ENCODE measurements at places on chromosomes 2 and 18.
A peak's percentile ranks its signal among the peaks of the same experiment; 100 is the strongest.

GRCh38 chr2:85887566-85888019 lies 1.2 kb downstream of the ST3GAL5 start:
- DNase-seq, result peak; percentile 29

- no peak for DNase-seq
Observed at GRCh38 chr2:98463551-98463971, 18.9 kb downstream of the INPP4A start.

DNA sequence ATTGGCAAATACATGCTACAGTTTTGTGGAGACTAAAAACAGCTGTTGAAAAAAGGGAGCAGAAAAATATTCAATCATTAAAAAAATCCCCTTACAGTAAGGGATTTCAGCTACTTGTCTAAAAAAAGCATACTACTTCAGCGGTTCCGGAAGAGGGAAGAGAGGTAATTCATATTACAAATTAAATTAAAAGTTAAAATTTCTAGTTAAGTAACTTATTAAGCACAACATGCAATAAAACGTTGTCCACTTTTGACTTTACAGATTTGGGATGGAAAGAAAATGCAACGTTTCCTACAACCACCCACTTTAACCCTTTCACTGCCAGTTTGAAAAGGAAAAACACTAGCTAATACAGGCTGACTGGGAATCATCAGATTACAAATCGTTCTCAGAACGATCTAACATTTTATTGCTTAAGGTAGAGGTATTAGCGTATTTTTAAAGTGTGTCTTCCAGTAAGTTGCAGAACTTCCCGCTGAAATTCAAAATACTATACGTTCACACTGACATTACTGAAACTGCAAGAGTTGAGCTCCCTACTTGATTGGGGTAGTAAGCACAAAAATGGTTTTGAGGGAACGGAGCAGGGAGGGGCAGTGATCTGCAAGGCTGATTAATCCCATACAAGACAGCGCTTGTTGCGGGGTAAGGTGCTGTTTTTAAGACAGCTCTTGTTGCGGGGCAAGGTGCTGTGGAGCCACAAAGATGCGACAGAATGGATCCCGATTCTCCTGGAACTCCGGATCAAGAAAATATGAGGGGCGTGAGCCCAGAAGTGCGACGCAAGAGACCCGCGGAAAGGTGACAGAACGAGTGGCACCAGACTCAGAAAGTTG lies 743 bp downstream of the HADHA start:
- DNase-seq, result no peak

DNA sequence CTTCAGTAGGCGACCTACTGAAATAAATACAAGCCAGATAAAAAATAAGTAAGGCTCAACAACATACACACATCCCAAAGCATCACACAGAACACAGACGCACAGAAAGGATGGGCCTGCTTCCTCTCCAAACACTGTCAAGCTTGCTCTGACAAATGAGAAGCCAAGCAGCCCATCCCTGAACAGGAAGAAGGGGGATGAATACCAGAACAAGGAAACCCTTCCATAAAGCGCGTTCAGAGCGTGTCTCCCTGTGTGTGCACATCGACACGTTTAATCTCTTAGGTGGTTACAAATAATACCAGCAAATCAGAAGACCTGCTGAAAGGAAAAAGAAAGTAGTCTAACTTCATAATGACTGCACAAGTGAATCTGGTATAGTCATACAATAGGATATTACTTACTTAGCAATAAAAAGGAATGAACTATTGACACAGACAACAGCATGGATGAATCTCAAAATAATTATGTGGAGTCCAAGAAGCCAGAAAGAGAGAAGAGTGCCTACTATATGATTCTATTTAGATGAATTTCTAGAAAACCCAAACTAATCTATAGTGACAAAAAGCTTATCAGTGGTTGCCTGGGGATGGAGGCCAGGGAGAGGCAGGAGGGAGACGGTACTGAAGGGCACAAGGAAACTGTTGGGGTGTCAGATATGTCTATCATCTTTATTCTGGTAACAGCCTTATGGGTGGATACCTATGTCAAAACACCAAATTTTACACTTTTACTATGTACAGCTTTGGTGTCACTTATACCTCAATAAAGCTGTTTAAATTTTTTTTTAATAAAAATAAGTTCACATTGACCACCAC lies 26.8 kb downstream of the MBOAT2 start:
- no peak for DNase-seq

DNA sequence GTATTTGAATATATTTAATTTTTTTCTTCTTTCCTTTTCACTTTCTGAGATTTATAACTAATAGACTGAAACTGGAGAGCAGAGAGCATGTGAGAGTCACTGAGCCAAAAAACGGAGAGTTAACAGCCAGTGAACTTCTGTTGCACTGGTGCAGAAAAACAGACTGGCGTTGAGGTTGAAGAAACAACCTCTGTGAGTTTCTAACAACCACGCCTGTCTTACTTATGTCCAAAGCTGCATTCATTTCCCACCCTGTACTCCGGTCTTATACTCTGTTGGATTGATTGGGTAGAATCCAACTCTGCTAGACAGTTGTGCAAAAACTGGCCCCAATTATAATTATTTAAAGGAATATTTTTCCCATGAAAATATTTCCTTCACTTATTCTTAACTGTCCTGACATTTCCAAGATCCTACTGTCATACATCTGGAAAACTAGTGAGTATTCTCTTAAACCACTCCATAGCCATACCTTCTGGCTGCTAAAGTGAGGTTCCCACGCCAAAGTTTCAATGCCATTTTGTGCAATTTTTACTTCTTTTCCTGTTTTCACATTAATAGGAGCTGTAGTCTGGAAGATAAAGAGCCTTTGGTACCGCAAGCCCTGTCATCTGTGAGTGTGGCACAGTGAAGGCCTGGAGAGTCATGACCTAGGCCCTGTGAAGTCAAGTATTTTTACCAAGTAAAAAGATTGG lies 9.4 kb downstream of the CYP1B1 start:
- DNase-seq, result no peak

- DNase-seq, result no peak
Observed at GRCh38 chr2:182543741-182544525, 117.1 kb upstream of the PDE1A start.

DNA sequence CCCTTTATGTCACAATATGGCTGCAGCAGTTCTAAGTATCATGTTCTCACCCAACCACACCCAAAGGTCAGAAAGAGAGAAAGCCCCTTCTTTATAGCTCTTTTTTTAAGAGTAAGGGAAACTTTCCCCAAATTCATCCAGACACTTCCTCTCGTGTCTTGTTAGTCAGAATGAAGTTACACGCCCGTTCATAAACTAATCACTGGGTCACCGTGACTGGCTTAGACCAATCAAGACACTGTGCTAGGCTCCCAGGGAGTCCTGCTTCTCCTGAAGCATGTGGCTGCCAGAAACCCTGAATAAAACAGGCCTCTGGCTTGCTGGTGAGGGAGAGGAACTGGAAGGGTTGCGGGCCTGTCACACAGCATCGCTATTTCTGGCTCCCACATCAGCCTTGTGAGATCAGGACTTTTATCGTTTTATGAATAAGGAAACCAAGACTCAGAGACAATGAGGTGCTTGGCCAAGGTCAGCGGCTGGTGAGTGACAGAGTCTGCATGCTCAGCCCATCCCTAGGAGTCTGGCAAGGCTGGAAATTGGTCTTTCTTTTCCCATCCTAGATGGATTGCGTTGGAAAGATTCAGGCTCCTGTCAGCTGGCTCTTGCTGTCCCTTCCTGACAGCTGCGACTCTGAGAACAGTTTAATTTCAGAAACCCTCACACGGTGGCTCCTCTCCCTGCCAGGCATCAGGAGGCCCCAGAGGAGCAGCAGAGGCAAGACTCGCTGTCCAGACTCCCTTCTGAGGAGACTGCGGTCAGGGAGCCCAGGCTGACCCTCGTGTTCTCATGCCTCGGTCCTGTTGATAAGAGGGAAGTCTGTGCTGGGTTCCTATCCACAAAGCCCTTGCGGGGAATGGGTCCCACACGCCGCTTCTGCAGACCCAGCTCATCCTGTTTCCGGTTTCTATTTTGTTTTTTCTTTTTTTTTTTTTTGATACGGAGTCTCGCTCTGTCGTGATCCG lies 104.5 kb upstream of the TAF1B start:
- no peak for DNase-seq

DNA sequence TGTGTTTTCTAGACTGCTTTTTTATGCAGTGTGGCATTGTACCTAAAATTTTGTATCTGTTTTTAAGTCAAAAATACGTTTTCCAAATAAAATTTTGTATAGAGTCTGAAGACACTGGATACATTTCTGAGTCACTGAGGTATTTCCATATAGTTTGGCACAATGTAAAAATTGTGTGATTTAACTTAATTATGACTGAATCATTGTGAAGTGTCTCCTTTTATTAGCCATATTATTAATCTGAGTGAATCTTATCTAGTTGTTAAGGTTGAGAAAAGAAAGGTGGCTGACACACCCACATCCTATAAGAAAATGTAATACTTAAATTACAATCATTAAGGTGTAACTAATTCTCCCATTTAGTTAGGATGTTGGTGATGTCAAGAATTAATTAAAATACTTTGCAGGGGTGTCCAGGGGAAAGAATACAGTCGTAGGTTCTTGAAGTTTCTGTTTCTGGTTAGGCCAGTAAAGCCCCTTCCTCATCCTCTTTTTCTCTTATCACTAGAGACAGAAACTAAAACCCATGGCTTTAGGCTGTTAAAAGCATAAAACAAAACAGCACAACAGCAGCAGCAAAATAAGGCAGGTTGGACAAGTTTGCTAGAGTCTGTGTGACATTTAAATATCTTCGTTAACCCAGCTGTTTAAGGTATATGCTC lies 71.6 kb downstream of the UBE2E3 start:
- no peak for DNase-seq

- no peak for DNase-seq
Observed at GRCh38 chr2:177204417-177204816, 8.2 kb upstream of the HNRNPA3 start.

GRCh38 chr2:148674063-148675020 lies 29.8 kb downstream of the EPC2 start:
- DNase-seq, result no peak

DNA sequence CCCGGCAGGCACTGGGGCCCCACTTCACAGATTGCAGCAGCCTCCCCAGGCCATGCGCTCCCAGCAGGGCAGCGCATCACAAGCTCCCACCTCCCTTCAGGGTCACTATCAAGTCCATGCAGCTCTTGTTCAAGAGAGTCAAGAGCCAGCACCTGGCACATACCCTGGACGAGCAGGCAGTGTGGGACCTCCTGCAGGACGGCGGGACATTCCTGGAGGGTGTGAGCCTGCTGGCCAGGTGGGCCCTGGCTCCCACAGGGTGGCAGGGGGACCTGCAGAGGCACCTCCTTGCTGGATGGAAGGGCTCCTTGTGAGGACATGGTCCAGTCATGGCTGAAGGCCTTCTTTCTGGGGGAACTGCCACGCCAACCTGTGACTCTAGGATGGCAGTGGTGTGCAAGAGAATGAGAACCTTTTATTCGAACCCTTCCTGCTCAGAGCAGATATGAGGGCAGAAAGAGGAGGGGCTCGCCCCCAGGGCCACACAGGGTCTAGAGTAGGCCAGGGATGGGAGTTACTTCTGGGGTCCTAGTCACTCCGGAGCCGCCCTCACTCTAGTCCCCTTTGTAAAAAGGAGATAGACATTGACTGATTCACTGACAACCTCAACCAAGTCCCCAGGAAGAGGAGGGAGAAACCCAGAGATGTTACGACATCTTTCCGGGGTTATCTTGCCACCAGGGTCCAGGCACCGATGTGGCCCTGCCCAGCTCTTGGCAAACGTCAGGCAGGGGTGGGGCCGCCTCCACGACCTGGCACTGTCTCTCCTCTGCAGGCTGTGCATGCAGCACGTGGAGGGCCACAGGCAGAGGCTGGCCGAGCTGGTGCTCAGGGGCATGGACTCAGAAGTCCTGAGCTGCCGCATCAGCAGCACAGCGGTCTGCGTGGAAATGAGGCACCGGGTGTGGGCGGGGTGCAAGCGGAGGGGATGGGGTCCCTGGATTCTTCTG lies 31.3 kb downstream of the HJURP start:
- DNase-seq, result no peak

DNA sequence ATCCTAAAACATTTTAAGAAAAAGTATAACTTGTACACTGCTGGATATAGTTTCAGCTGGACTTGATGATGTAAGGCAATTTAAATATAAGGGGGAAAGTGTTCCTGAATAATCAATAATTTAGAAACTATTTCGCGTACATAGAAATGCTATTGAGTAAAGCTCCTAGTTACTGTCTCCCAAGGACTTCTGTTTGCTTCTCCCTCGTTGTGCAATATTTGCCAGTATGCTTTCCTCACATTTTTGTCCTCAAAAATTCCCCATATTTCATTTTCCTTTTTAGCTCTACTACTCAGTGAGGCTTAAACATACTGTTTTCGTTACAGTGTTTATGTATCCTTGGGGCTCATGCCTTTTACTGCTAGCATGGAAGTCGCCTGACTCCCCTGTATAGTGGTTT lies 36.9 kb downstream of the ATP9B start:
- no peak for DNase-seq

DNA sequence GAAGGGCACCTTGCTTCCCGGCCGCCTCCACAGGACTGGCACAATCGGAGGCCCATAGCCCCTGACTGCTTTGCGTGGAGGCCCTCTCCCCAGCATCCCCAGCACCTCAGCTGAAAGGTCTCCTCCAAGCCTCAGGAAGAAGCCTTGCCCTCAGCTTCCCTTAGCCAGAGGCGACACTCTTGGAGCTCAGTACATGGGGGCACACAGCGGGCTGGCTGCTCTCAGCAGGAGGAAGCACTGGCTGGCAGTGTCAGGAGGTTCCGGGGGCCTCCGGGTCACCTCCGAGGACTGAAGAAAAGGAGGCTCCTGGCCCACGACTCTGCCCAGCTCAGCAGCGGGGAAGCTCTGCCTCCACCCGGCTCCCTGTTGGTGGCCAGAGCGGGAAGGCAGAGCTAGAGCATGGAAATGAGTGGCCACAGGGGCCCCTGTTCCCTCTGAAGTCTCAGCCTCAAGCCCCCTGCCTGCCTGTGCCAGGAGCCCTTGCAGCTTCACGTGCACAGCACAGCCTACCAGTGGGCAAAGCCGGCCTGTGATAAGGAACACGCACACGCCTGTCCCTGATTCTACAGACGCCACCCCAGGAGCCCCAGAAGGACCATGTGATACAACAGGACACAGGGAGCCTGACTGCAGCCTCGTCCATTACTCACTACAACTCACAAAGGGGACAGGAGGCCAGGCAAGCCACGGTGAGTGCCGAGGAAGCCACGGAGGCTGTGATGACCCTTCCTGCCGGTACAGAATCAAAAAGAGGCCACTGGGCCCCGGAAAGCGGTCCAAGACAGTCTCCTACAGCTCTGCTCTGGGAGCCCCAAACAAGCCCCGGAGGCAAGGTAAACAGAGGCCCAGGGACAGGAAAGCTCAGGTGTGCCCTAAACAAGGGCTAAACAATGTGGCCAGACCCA lies 15.5 kb downstream of the HDAC4 start:
- DNase-seq, result no peak

- DNase-seq, result no peak
Observed at GRCh38 chr18:36176711-36177110, 10.6 kb upstream of the MOCOS start.

GRCh38 chr2:46964835-46965560 lies 49.4 kb upstream of the MCFD2 start:
- DNase-seq, result no peak

DNA sequence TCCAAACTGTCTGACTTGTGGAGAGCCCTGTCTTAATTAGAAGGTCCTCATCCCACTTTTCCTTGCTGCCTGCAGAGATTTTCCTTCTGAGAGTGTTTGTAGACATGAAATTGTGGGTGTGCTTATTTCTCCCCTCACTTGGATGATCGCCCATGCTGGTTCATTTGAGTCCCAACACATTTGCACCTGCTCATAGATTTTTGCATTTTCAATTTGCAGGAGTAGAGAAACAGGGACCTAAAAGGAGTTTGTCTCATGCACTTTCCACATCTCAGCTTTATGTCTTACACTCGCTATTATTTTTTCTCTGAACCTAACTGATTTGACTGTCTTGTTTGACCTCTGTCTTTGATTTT lies 33.2 kb upstream of the FHL2 start:
- DNase-seq, result no peak

GRCh38 chr2:108988076-108988795 lies 784 bp downstream of the EDAR start:
- no peak for DNase-seq

All from GF-D8 (cell line).